ENCODE measurements at places on chromosomes 6 and 20.

DNA sequence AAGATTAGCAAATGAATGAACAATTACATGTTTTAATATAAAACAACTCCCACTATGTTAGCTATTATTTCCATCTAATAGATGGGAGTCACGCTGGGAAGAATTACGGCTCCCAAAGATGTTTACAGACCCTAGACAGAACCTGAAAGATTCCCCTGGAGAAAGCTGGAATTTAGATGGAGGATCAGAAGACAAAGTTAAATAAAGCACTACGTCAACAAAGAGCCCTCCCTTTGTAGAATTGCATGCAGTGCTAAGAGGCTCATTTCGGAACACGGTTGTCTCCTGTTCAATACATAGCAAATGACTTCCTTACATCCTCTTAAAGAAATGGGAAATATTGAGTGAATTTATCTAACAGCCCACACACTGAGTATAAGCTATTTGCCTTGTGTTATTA, 328.3 kb downstream of the CBLN4 start:
- no peak for DNase-seq

- DNase-seq = no peak
Measured at GRCh38 chr6:38407192-38407591, 232.5 kb downstream of the BTBD9 start.

DNA sequence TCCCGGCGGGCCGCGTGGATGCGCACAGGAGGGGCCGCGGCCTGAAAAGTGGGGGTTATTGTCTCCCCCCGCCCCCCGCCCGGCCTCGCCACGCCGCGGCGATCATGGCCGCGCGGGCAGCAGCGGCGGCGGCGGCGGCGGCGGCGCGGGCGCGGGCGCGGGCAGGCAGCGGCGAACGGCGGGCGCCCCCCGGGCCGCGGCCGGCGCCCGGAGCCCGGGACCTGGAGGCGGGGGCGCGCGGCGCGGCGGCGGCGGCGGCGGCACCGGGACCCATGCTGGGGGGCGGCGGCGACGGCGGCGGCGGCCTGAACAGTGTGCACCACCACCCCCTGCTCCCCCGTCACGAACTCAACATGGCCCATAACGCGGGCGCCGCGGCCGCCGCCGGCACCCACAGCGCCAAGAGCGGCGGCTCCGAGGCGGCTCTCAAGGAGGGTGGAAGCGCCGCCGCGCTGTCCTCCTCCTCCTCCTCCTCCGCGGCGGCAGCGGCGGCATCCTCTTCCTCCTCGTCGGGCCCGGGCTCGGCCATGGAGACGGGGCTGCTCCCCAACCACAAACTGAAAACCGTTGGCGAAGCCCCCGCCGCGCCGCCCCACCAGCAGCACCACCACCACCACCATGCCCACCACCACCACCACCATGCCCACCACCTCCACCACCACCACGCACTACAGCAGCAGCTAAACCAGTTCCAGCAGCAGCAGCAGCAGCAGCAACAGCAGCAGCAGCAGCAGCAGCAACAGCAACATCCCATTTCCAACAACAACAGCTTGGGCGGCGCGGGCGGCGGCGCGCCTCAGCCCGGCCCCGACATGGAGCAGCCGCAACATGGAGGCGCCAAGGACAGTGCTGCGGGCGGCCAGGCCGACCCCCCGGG, 637 bp downstream of the ARID1B start:
- DNase-seq = peak; percentile 40

DNA sequence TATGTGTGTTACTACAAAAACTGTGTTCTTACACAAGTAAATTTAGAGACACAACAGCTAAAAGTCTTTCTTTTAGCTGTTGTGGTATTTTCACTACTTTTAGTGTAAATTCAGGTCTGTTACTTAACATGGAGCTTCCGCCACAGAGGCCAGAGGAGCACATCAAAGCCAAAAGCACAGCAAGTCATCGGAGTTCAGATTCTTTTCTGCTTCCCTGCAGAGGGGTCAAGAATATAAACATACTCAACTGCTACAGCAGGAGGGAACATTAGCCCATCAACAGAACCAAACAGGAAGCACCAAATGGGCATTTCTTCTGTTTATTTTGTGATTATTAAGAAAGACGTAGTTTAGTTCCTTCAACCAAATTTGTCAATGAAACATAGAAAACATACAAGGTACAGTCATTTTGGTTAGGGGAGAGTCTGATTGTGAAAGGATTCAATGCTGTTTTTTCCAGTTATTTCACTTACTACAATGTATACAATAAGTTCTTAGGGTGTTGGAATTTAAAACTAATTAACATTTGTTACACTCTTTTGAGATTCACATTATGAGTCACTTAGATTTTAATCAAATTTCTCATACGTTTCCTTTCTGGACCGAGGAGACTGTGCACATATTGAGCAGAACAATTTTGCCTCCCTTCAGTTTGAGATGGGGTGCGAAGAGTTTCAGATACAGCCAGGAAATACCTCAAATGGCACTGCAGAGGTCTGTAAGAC, 42.8 kb upstream of the DSE start:
- DNase-seq = no peak

GRCh38 chr6:159513074-159513720, 179.8 kb downstream of the SOD2 start:
- no peak for DNase-seq

DNA sequence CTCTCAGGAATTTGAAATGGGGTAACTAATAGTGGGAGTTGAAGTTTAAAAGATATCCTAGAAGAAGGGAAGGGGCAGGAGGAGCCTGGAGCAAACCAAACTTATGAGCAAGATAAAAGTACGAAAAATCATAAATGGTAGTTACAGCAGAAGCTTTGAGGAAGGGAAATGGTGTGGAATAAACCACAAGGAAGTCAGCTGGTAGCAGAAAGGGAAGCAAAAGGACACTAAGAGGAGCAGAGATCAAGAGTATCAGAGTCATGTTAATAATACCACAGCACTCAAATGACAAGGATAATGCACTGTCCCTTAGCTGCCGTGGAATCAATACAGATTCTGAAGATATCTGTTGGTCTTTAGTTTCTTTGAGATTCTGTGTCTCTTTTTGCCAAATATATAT, 44.9 kb upstream of the CCDC28A start:
- no peak for DNase-seq

DNA sequence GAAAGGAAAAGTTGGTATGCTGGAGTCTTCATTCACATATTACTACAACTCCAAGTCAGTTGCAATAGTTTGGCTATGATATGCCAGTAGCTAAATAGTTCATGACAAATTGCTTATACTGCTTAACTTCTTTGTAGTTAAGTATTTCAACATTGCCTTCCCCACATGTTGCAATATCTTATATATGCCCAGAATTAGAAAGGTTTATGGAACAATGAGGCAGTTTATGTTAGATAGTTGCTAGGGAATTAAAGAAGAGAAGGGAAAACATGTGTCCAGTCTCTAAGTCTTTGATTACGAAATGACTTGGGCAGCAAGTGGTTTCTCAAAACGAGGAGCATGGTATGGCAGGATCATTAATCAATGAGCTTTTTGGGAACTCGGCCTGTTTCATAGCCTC, 145.8 kb downstream of the PLCB4 start:
- DNase-seq = no peak

DNA sequence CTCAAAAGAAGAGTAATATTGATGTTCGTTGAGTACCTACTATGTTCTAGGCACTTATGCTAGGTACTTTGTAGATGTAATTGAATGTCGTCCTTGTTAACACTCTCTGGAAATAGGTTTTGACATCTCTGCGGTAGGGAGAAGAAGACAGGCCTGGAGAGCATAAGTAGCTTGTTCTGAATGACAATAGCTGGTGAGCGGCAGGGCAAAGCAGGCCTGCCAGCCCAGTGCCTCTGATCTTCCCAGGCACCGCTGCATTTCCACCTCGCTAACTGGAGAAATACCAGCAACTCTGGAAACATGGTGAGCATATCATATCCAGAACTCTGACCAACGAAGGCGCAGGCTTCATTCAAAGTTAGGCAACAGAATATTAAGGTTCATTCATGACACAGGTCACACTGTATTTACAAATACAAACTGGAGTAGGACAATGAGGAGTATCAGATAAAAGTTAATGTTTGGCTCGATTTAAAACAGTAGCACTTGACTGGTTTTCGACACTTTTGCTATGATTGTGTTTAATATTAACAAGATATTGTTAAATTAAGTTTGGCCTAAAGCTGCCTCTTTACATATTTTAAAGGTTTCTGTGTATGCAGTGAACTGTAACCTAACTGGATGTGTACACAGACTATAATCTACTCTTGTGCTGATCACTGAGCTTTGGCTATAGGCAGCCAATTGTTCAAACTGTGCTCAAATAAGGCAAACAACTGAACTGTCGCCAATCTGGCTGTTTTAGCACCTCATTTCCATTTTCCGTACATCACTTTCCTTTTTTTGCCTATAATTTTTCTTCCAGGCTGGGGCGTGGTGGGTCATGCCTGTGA, 54.1 kb downstream of the PPP1R3G start:
- DNase-seq = no peak

DNA sequence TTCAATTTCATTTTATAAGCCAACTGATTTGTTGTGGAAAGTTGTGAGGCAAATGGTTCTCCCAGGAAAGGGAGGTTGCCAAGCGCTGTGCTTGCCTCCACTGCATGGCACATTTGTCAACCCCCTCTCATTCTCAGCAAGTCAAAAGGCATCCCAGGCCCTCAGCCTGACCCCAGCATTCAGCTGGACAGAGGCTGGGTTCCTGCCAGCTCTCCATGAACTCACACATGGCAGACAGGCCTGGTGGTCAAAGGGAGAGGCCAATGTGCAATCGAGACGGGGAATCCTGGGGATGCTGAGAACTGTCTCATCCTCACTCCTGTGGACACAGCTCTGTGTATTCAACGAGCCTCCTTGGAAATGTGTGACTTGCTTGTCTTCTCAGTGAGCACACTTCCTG, 106.0 kb upstream of the CDH4 start:
- no peak for DNase-seq

GRCh38 chr6:52341561-52342260, 20.2 kb upstream of the PAQR8 start:
- DNase-seq = no peak

GRCh38 chr20:32583581-32584070, 1.5 kb downstream of the NOL4L start:
- no peak for DNase-seq

DNA sequence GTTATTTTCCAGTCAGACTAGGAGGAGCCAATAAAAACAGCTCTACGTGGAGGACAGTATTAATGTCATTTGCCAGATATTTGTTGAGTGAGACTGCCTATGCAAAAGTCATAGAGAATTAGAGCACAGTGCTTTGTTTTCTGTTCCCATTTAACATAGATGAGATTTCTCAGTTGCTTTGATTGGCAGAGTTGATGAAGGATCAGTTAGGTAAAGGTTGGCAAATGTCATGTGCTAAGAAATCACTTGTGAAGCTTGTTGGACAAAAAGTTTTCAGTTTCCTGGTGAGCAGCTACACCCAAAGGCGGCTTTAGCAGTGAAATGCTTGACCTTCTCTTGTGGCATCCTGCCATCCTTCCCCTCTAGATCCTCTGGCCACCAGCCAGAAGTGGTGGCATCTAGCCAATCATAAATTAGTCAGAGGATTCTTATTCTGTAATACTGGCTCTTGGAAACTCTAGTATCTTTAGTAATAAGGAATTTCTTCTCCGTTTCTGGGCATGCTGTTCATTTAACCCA, 37.0 kb downstream of the BCKDHB start:
- no peak for DNase-seq

DNA sequence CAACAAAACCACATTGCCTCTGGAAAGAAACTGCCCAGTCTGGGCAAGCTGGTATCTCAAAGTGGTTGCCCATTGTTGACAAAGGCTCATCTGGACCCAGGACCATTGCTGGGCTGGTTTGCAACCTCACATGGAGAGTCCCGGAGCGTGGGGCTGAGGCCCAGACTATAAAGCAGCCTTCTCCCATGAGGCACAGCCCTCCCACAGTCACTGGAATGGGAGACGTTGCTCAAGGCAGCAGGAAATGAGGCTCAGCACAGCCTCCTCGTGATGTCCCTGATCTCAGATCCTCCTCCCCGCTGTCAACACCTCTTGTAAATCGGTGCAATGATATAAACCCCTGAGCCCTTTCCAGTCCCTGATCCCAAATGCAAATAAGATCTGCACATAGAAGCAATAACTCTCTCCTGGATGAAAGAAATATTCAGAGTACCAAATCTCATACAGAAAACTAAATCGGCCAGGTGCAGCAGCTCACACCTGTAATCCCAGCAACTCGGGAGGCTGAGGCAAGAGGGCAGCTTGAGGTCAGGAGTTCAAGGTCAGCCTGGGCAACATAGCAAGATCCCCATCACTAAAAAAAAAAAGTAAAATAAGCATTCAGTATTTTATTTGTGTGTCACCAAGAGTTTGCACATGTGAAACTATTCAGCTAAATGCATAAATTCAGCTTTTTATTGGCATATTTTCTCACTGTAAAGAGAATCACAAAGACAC, 103.0 kb upstream of the RREB1 start:
- no peak for DNase-seq

All from stimulated activated CD8-positive, alpha-beta memory T cell treated with anti-CD3 and anti-CD28 coated beads, Interleukin-2, amount 100 ng/mL, for 48 hours (primary cell).